ENCODE measurements at places on chromosomes 3 and 15.

GRCh38 chr15:101559952-101560351, 70.4 kb upstream of the PCSK6 start:
- peak; percentile 54 for DNase-seq

GRCh38 chr3:169758359-169758994, 6.4 kb downstream of the TERC start:
- peak; percentile 63 for DNase-seq

- DNase-seq: no peak
Observed at GRCh38 chr3:180403156-180403555, 198.8 kb upstream of the TTC14 start.

GRCh38 chr3:42711491-42712343, 9.1 kb upstream of the HHATL start:
- no peak for DNase-seq

DNA sequence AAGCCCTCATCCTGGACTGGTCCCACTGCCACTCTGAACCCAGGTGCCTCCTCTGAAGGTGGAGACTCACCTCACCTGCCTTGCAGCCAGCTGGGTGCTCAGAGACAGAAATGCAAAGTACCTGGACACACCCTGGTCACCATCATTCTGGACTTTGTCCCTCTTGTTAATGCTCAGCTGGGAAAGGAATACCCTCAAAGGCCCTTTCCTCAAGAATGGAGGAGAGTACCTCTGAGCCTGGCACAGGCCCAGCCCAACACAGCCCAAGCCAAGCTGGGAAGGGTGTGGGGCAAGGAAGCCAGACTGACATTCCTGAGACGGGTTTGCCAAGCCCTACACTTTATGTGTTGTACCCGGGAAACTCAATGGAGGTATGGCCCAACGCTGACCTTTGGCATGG, 983 bp upstream of the ALAS1 start:
- no peak for DNase-seq

GRCh38 chr15:64521726-64522164, 61.4 kb downstream of the ZNF609 start:
- DNase-seq: peak; percentile 96

- DNase-seq: no peak
Observed at GRCh38 chr3:65915477-65915876, 123.2 kb downstream of the MAGI1 start.

DNA sequence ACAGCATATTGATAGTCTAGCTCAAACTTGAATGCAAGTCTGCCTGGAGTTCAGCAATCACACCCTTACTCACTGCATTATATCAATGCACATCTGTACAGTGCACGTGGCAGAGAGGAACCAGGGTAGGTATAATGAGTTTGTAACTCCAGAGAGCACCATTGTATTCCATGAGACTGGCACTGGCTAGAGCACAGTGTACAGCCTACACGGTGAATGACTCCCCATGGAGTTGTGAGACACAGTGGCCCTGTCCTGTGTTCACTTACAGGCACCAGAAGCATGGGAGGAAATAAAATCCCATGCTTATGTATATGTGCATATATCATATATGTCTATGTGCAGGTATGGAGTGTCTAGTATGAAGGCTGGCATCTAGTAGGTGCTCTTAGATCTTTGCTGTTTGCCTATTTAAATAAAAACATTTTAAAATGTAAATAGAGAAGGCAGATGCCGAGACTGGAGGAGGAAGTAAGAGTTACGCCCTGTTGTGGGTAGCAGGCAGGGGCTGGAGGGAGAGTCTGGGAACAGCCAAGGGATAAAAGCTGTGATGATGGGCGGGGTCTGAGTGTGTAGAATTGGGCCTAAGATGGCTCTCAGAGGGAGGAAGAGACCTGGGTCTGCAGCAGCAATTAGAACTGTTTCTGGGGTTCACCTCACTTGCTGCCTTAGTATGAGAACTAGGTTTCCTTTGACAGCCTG, 360.7 kb upstream of the ICE2 start:
- peak; percentile 8 for DNase-seq

- peak; percentile 24 for DNase-seq
Observed at GRCh38 chr15:98946301-98947255, 61.0 kb downstream of the PGPEP1L start.

GRCh38 chr3:48367201-48367600, 4.8 kb upstream of the FBXW12 start:
- DNase-seq: peak; percentile 47

DNA sequence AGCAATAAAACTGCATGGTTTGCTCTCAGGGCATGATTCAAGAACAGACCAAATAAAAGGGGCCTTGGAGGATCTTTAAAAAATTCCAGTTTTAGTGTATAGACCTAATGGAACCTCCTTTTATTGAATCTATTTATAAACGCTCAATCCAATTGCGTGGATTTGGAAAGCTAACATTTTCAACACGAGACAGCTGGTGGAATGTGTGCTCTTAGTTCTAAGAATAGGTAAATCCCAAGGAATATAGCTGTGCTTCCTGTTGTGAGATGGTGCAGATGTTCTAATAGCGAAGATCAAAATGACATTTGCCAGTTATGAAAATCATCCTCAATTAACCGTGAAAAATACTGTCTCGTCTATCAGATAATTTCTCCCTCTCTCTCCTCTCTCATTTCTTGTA, 192.5 kb downstream of the ATP10A start:
- DNase-seq: no peak

DNA sequence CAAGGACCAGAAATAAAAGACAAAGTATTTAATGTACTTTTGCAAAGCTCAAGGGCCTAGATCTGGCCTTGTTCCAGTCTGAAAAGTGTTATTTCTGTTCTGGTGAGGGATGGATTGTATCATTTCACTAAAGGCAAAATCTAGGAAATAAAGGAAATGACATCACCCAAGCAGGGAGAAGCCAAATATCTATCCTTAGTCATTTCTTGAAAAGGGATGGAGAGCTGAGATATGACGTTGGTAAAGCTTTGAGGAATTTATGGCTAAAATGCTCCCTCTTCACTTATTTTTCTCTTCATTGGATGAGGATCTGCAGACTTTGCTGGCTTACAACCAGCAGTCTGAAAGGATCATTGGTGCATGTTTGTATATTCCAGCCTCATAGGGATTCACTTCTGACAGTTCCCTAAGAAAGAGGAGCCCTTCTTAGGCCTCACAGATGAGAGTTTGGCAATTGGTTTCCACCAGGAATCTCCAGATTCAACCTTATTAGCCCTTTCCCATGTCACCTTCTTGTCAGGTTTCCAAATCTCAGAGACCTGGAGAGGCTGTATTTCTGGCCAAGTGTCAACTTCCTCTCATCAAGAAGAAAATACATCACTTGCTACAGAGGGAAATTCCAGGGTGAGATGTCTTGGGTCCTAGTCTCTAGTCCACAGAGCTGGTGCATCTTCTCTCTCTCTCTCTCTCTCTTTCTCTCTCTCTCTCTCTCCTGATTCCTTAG, 93.7 kb upstream of the BOC start:
- DNase-seq: no peak

- DNase-seq: no peak
Observed at GRCh38 chr3:126152901-126153694, 27.3 kb downstream of the ALDH1L1 start.

DNA sequence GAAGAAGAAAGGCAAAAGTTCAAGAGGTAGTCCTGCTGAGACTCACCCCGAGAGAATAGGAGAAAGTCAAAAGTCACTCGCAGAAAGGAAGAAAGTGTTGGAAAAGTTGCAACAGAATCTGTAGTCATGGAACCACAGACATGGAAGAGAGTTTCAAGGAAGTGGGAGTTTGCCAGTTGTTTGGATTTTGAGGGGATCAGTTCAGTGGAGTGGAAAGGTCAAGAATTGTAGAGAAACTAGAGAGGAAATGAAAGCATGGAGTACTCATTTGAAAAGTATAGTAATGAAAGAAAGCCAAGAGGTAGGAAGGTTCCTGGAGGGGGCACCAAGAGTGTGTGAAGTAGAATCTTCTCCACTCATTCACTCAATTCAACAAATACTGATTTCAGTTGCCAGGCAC, 34.7 kb downstream of the SPTSSB start:
- DNase-seq: no peak

GRCh38 chr15:71808311-71809020, 1.9 kb upstream of the NR2E3 start:
- no peak for DNase-seq

DNA sequence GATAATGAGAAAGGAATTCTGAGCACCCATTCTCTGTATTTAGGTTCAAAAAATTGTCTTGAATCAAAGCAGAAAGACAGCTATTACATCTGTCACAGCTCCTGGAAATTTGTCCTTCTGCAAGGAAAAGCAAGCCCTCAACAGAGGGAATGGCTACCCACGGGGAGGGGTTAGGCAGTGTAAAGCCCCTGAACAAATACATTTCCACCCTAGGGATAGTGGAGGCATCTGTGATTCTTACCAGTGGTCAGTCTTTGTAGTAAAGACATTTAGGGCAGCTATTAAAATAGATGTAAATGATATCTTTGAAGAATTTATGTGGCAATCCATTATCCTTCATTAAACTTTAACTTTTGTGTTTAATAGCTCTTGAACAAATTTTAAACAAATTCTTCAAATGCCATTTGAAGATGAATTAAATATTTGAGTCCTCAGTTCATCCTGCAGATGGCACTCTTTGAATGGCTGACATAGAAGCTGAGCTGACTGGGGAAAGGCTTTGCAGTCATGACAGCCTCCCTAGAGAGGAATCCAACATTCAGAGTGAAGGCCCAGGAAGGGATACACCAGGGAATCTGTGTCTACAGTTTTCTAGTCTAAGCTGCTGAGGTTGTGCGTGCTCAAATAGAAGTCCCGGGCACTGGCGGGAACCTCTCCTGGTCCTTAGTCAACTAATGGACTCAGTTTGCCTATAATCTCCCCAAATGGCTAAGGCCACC, 359.7 kb upstream of the ROPN1 start:
- peak; percentile 75 for DNase-seq

- no peak for DNase-seq
Observed at GRCh38 chr3:191499307-191500080, 38.5 kb downstream of the PYDC2 start.

DNA sequence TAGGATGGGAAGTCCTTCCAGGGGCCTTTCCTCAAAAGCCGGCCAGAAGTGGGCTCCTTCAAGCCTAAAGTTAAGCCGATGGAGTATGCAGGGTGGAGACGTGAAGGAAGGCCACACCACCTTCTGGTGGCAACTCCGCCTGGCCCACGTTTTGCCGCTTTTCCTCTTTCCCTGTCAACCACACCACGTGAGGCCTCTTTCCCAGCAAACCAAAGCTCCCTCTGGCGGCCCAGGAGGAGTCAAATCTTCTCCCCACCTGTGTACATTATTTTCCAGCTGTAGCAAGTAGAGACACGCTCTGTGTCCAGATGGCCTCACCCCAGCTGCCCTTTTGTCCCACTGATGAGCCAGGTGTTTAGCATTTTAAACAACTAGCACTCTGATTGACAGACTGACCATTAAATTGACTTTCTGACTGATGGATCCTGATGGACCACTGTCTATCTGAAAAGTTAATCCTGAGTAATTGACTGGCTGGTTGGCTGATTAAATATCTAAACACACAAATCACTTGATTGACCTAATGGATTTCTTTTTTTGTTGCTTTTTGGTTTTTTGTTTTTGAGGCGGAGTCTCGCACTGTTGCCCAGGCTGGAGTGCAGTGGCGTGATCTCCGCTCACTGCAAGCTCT, 59.6 kb upstream of the ZBTB38 start:
- DNase-seq: no peak

GRCh38 chr3:129622226-129622874, 15.9 kb upstream of the PLXND1 start:
- no peak for DNase-seq

GRCh38 chr3:52769786-52770455, 819 bp downstream of the NEK4 start:
- DNase-seq: peak; percentile 49

GRCh38 chr3:29332195-29332637, 51.3 kb downstream of the RBMS3 start:
- DNase-seq: no peak

- DNase-seq: no peak
Observed at GRCh38 chr15:74202452-74203401, at the start of gene STRA6. Gene STRA6, minus strand, starts transcription at chr15:74202787. Its CDS starts 520 bp downstream, at chr15:74202267.

GRCh38 chr3:142947799-142948575, 15.5 kb downstream of the PAQR9 start:
- peak; percentile 28 for DNase-seq
